ENCODE measurements at places on chromosomes 2 and 18.
A peak's percentile ranks its signal among the peaks of the same experiment; 100 is the strongest.

DNA sequence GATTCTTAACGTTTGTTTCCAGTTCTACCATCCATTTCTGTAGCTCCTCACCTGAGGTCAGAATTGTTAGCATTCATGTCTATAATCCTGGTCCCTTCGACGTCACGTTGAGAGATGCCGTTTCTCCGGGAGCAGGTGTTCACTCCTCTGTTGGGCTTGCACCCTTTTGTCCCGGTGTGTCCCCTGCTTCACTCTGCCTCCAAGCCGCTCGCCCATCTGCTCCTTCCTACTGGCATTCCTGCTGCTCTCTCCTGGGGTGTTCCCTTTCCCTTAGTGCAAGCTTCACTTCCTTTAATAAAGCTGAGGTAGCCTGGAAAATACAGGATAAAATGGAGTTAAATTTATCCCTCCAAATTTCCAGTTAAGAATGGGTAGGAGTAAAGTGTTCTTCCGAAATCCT is 61.9 kb upstream of the CABYR start:
- DNase-seq = no peak

GRCh38 chr2:10036095-10036884 is 7.1 kb upstream of the KLF11 start:
- DNase-seq = peak; percentile 79

GRCh38 chr18:35089382-35089781 is 48.2 kb downstream of the MAPRE2 start:
- peak; percentile 29 for DNase-seq

- peak; percentile 18 for DNase-seq
Observed at GRCh38 chr2:134926231-134926931, 7.8 kb downstream of the CCNT2 start.

GRCh38 chr2:65053199-65053598 is 3.0 kb upstream of the CEP68 start:
- DNase-seq = no peak

DNA sequence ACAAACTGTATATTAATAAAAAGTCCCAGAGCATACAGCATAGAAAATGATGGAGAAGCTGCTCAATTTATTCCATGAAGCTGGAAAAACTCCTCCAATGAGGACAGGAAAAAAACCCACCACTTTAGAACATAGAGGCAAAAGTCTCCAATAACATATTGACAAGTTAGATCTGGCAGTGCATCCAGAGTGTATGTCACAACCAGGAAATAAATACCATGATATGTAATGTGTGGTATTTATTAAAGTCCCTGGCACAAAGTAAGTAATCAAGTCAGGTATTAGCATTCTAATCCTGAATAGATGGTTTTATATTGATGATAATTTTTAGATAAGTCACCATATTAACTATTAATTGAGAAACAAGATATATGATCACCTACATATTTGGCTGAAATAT is 427.3 kb upstream of the HS6ST1 start:
- DNase-seq = no peak

DNA sequence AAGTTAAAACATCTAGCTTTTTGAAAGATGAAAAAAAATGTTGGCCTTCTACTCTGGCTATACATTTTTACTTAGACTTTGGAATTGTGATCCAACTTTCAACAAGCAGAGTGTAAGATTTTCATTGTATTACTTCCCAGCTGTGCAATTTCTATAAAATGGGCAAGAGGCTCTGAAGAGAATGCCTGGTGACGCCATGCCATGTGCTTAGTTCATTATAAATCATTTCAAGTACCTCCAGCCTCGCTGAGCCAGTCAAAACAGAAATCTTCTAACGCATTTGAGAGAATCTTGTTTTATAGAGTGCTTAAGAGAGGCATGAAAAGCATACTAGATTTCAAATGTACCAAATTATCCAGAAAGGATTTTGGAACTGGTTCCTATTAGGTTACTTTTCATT is 10.1 kb upstream of the STK17B start:
- DNase-seq = no peak

GRCh38 chr2:117704818-117705217 is 109.7 kb upstream of the DDX18 start:
- DNase-seq = no peak

GRCh38 chr18:26133652-26134051 is at the start of gene PSMA8:
PSMA8 (plus strand) TSS chr18:26133869; CDS start chr18:26133966, 97 bp downstream.
- DNase-seq = no peak

DNA sequence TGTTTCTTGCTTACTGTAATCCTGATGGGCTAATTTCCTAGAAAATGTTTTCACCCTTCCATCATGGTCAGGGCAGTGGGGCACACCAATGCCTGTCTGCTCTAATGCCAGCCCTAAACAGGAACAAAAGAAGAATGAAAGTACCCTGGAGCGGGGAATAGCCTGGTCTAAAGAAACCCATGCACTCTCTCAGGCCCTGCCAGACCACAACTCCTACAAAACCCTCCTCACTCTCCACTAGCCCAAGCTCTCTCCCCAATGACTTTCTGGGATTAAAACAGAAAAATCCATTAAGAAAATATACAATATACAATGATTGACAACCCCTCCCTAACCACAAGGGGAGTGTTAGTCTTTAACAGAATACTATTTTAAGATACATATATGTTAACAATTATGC is 67.6 kb downstream of the AAK1 start:
- no peak for DNase-seq

- DNase-seq = no peak
Observed at GRCh38 chr2:85719609-85720240, 25.6 kb downstream of the GNLY start.

DNA sequence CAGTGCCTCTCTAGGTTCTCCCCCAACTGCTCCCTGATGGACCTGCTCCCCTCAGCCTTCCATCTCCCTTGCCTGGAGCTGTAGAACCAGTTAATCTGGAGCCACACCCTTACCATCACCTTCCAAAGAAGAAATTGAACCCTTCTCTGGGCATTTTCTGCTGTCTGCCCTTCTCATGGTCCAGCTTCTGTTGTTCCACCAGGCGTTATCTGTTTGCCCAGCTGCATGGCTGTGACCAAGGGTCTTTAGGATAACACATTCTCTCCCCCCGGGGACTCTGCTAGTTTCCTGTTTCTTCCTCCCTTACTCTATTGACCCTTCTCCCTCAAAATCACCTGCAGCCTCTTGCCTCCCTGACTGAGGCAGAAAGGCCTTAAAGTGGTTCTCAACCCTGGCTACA is 3.2 kb upstream of the ANKRD53 start:
- no peak for DNase-seq

DNA sequence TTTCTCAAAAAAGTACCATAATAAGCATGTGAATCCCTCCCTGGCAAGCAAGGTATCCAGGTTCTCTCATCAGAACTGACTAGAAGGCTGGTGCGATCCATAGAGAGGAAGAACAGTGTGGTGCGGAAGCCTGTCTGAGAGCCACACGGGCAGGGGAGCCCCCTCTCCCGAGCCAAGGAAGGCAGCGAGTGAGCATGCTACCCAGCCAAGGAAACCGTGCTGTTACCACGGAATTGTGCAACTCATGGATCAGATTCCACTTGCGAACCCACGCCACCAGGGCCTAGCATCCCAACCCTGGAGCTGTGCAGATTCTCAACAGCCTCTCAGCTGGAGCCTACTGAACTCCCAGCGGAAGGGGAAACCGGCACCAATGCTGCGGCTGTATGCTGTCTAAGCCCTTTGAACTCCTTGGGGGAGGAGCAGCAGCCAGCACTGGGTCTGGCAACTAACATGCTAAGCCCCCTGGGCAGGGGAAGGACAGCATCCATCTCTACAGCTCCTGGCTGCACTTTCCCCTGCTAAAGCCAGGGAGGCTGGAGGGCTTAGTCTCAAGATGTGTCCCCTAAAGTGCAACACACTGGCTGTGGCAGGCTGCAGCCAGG is 823.1 kb downstream of the EPHA4 start:
- no peak for DNase-seq

- DNase-seq = peak; percentile 98
Observed at GRCh38 chr2:65436169-65436823, 3.9 kb upstream of the SPRED2 start.

DNA sequence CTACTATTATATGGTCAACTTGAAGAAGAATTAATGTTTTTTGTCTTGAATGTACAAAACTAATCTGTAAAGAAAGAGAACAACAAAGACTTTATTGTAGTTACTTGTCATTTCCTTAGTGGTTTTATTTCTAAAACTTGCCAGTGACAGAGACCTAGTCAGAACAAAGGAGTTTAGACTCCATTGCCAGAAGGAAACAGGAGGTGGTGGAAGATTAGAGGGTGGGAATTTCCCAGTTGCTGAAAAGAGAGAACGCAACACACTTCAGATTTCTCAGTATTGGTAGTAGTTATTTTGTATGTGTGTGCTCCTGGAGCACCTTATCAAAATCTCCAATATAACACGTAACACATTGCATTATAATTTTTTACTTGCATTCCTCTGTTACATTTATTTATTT is 81.4 kb downstream of the CDCA7 start:
- DNase-seq = no peak

GRCh38 chr2:38475567-38475881 is 98.5 kb upstream of the ATL2 start:
- no peak for DNase-seq

DNA sequence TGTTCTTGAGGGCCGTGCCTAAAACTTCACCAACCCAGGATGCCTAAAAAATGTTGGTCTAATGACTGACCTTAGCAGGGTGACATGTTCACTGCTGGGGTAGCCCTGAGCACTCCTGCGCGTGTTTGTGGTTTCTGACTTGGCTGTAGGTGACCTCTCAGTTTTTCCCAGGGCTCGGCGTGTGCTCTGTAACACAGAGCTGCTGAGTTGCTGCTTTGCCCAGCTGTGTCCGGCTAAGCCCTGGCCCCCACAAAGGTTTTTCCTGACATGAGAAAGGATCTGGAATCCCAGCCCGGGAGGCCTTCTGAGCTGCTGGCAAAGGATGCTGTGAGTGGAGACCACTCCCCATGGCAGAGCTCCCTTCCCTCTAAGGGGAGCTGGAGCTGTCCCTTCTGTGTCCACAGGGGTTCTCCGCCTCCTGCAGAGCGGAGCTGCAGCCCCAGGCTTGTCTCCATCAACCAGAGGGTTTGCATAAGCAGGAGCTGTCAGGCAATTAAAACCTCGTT is 52.7 kb downstream of the CRIM1 start:
- no peak for DNase-seq

GRCh38 chr2:68118816-68119215 is 38.9 kb upstream of the PNO1 start:
- no peak for DNase-seq

GRCh38 chr18:67278984-67279383 is 237.5 kb downstream of the DSEL start:
- no peak for DNase-seq

DNA sequence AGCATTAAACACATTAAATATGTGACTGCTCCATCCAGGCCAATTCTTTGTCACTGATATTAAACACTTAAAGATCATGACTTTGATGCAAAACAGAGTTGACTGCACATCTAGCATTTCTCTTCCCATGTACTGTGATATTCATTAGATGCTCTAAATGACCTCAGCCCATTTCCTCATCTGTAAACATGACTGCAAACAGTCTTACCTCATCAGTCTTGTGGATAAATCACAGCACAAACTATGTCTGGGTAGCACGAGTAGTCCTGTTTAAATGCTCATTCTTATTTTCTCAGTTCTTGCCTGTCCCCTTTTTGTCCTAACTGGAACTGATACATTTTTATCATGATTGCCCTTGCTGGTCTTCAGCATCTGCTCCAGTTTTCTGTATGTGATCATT is 1974.8 kb upstream of the LRRTM1 start:
- DNase-seq = no peak

- DNase-seq = no peak
Observed at GRCh38 chr18:74579496-74580065, 18.1 kb upstream of the ZNF407 start.

GRCh38 chr2:45729753-45730512 is 78.5 kb downstream of the PRKCE start:
- no peak for DNase-seq

- DNase-seq = no peak
Observed at GRCh38 chr18:79487801-79488201, 92.1 kb downstream of the NFATC1 start.

GRCh38 chr2:203748331-203749126 is 42.1 kb downstream of the CD28 start:
- DNase-seq = no peak

DNA sequence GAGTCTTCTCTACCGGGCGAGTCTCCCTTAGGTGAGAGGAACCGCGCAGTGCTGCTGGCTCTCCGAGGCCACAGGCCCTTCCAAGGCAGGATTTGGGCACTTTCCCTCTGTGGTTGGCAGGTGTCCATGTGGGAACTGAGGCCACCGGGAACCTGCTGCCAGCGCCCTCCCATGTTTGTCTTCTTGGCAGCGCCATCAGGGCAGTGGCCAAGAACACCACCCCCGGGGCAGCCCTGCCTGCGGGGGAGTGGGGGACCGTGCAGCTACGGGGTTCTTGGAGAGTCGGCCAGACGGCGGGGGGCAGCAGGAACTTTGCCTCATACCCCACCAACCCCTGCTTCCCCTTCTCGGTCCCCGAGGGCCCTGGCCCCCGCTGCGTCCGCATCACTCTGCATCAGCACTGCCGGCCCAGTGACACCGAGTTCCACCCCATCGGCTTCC is 10.0 kb downstream of the CAPN10 start:
- DNase-seq = no peak

DNA sequence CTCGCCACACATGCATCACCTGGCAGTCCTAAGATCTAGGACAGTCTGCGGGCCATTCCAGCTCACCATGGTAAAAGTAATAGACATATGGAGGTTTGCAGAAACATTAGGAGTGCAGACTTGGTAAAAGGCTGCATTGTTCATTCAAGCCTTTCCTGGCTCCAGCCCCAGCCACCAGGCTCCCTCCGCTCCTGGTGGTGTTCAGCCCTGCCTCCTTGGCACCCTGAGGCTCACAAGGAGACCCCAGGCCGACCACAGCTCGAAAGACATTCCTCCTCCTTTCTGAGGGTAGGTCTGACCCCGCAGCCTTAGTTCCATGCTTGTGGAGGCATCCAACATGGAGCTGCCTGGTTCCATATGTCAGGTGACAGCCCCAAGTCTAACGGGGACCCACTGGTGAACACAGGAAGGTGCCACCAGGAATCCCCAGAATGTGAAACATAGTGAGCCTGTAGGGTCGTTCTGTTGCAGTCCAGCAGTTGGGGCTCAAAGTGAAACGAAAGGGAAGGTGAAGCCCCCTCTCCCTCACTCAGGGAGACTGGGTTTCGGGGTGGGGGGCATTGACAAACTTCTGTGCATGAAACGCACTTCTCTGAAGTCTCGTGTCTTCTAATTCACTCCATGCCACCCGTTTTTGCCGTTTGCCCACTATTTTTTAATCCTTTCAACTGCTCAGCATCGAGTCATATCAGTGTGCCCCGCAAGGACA is 5.0 kb upstream of the SP100 start:
- DNase-seq = no peak

- no peak for DNase-seq
Observed at GRCh38 chr2:171083451-171083850, 77.2 kb downstream of the TLK1 start.

- DNase-seq = no peak
Observed at GRCh38 chr2:44844651-44845270, 96.7 kb upstream of the SIX3 start.
